ENCODE measurements at places on chromosomes 1 and 21.

DNA sequence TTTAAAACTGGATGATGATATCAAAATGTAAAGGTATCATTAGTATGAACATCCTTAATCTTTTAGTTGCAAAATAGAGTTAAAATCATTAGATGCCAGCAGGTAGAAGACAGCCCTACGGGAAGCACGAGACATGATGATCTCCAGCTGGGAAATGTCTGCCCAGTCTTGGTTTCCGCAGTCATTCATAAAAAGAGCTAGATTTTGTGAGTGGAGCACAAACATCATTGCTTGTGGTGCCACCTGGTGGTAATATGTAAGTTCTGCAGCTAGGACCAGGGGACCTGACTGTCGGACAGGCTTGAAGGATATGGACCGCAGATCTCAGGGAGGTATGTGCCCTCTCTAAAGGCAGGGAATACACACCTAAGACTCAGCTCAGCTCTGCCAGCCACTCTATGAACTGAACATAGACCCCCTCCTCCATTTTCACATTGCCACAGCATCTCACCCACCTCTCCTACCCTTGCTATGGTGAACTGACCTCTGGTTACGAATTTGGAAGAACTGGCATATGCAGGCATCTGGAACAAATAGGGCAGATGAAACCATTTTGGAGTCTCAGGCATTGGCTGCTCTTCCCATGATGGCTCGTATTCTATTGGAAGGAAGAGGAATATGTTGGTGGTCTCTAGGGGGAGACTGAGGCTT lies 9.2 kb downstream of the FCMR start:
- DNase-seq = peak; percentile 71

- no peak for DNase-seq
Observed at GRCh38 chr1:78292361-78292760, 198.4 kb upstream of the PTGFR start.

DNA sequence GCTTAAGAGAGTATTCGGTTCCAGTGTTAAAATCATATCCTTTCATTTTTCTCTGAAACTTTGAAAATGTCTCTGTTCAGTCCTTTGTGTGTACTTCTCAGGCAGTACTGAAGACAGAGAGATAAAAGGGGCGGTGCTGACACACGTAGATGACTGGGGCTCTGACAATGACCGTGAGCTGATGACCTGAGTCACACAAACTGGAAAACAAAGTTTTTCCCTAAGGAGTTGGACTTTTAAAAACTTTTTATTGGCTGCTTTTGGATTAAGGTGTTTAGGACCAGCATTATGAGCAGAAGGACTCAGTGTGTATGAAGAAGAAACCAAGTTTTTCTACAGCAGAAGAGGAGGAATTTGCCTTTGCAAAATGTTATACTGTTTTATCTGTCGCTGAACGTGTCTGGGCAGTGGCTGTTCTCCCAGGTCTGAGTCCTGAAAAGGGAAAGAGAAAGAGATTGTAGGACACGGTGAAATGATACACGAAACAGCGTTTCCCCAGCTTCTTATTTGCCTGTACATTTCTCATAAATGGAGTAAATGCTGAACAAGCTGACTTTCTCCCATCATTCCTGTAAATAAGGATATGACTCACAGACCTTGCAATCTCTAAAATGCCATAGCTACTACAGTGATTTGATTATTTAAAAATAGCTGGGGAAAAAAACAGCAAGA lies 51.5 kb downstream of the MAP3K7CL start:
- DNase-seq = no peak

DNA sequence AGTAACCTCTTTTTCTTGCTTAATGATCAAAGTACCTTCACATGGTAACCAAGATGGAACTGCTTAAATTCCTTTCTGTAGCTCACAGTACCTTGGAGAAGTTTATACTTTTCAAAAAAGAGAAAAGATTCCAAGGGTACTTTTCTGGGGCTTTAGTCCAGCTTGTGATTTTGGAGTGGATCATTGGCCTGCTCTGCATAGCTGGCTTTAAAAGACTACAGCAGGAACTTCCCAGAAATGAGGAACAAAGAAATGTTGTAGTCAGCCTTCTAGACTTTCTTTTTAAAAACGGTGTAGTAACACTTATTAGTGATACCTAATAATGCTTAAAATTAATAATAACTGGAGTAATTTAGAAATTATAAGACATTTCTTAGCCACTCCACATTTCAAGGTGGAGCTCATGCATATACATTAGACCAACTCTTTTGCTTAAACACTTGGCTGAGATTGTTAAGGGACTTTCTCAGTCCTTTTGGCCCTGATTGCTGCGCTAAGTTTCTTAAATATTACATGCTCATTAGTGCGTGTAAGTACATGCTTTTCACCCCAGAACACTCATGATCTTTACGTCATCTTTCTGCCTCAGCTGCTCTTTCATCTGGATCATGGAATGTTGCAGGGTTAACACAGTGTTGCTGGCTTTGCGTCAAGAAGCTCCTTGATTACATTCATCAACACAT lies 57.3 kb downstream of the SDCCAG8 start:
- DNase-seq = peak; percentile 30

GRCh38 chr21:43328958-43329691 lies 97.8 kb downstream of the SIK1 start:
- DNase-seq = no peak

DNA sequence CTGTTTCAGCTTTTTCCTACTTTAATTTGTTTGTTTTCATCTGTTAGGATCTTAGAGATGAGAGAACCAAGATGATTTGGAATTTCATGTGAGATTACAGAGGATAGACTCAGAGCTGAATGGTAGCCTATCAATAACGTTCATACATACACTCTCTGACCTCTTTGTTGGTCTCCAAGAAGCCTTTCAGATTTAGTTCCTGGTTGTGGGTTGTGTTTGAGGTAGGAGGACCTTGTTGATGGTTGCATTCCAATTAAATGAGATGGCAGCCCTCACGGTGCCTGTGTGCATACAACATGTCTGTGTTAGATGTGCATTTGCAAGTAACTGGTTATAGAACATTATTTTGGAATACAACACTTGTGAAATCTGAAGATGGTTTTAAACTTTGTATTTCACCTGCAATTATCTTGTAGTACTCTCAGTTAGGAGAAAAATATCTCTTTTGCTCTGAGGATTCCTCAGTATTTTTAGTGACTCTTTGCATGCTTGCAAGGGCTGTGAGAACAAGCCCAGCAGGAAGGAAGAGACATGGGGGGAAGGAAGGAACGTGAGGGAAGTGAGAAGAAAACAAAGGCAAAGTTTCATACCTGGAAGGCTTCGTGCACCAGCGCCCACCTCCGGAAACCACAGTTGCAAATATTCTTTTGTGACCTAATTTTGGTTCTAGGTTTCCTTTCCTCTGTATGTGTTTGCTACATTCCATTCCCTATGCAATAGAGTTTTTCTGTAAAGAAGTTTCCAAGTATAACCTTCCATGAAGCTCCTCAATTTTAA lies 291.8 kb downstream of the DISC1 start:
- no peak for DNase-seq

DNA sequence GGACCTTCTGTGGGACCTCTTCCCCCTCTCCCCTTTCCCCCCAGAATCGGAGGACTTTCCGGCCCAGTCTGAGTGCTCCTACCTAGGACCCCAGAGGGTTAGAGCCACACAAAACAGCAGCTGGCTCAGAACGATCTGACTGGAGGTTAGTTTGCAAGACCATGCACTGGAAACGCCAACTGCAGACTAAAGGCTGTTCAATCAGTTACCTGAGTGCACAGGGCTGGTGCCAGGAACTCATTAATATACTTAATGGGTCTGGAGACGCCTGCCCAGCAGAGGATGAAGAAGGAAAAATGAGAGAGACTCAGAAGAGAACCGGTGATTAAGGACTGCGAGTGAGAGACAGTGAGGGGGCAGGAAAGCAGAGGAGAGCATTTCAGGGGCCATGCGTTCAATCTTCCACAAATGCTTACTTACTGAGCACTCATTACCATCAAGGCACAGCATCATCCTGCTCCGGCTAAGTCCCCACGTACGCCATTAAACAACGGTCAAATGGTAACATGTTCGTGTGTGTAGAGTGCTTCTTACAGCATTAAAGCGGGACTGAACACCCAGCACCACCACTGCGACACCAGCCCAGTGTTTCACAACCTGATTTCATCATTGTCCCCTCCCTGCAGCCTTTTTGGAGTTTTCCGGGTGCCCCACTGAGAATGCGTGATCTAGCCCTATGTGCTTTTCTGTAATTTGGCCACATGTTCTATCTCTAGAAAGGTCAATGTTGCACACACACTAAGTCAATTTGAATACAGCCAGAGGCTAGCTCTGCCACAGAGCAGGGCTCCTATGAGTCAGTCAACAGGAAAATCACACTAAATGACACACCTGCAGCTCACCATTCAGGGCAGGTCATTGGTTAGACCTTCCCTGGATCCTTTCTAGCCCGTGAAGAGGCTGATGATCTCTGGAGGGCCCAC lies 7.6 kb downstream of the ENO1 start:
- DNase-seq = peak; percentile 74

- no peak for DNase-seq
Observed at GRCh38 chr1:198523182-198523950, 17.1 kb downstream of the ATP6V1G3 start.

DNA sequence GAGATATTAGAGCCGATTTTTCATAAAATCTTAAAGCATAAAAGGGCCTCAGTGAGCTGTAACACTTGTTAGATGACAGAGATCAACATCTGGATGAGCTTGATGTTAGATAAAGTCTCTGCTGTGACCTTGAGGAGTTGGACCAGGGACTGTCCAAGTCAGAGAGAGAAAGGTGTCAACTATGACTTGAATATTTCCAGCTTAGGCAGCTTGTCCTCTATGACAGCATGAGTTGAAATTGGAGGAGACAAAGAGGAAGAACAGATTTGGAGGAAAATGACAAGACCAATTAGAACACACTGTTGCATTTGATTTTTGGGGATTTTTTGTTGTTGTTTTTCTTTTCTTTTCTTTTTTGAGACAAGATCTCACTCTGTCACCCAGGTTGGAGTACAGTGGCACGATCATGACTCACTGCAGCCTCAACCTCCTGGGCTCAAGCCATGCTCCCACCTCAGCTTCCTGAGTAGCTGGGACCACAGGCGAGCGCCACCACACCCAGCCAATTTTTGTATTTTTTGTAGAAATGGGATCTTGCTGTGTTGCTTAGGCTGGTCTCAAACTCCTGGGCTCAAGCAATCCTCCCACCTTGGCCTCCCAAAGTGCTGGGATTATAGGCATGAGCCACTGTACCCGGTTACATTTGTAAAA lies 35.3 kb upstream of the CLIC4 start:
- peak; percentile 58 for DNase-seq
